ENCODE measurements at places on chromosomes 13 and 19.

DNA sequence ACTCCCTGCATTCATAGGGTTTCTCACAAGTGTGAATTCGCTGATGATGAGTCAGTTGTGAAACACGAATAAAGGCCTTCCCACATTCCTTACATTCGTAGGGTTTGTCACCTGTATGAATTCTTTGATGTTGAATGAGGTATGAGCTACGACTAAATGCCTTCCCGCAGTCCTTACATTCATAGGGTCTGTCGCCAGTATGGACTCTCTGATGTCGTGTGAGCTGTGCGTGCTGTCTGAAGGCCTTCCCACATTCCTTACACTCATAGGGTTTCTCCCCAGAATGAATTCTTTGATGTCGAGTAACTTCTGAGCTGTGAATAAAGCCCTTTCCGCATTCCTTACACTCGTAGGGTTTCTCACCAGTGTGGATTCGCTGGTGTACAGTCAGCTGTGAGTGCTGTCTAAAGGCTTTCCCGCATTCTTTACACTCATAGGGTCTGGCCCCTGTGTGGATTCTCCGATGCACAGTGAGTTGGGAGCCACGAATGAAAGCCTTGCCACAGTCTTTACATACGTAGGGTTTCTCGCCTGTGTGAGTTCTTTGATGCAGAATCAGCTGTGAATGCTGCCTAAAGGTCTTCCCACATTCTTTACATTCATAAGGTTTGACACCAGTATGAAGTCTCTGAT, 30.5 kb upstream of the COX7A1 start:
- no peak for DNase-seq

DNA sequence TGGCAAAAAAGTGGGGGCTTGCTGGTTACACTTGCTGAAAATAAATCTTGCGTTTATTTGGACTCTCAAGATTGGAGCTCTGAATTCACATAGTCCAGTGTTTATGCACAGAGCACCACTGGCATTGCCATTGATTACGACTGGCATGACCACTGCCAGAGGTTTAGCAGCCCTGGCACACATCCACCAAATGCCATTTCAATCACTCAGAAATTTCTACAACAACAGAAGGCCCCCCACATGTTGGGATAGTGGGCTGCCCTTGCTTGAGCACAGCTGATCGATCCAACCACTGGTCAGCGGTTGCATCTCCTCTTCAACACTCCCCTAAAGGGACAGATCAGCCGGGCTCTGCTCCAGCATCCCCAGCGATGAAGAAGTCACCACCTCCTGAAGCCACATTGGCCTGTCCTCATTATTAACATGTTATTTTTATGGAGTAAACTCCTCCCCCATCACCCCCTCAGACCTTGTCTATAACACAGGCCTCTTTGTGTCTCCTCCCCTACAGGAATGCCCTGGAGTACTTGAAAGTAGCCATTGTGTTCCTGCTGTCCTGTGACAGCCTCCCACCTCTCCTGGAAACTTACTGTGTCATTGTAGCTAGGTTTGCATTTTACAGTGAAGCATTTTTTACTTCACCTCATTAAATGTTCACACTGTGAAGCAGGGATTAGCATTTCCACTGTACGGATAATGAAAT, 51.3 kb downstream of the CDADC1 start:
- no peak for DNase-seq

DNA sequence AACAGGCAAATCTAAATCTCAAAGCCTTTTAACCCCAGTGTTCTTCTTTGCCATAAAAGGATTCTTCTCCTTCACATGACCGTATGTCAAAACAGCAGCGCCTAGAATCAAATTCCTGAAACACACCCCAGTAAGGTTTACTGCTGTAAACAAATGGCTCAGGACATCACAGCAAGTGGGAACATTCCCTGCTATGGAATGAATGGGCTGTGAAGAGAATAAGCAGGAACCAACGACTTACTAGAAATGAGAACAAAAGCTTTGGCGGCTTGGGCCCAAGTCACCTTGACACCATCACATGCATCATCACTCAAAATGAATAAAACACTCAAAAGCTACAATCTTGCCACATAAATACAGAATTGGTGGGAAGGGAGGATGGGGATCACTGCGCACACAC, 80.4 kb upstream of the SPATA13 start:
- DNase-seq: no peak

DNA sequence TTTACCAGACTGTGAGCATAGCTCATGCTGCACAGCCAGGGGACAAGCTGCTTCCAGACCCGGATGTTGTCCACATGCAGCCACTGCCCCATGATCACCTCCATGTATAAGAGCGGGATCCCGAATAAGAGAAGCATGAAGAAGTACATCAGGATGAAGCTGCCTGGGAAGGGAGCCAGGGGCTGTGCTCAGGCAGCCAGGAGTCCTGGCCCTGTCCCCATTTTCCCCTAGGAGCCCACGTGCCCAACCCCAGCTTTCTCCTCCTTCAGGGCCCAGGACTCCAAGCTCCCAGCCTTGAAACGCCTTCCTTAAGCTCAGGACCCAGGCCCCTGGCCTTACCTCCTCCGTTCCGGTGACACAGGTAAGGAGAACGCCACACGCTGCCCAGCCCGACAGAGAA, 69.3 kb downstream of the SLC6A16 start:
- no peak for DNase-seq
